ENCODE measurements at places on chromosomes 12 and 14.

DNA sequence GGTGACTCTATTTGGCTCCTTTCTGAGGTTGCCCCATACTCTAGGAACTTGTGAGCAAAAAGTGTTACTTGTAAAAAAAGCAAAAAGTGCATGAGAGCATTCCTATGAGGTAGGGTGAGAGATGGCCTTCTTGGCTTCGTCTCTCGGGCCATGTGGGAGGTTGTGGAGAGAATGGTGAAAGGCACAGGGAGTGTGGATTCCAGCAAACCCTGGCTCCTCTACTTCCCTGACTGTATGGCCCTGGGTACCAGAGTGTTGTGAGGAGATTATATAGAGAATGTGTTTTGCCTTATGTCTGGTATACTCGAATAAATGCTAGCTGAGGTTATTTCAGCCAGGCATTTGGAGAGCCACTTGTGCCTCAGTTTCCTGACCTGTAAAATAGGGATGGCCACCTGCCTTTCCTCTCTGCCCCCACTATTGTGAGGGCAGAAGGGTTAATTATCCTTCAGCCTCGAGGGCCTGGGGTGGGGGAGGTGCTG, 11.0 kb downstream of the PLEKHG3 start:
- DNase-seq: no peak

DNA sequence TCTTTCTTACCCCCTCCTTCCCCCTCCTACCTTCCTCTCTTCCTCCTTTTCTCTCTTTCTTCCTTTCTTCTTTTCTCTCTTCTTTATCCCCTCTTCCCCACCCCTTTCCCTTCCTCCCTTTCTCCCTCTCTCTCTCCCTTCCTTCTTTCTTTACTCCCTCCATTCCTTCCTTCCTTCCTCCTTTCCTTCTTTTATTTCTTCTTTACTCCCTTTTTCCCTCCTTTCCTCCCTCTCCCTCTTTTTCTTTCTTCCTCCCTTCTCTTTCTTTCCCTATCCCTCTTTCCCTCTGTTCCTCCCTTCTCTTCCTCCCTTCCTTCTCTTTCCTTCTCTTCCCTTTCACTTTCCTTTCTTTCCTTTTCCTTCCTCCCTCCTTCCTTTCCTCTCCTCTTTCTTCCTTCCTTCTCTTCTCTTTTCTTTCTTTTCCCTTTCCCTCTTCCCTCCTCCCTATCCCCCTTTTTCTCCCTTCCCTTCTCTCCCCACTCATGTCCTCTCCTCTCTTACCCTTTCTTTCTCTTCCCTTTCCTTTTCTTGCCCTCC, 302.3 kb upstream of the TBX3 start:
- DNase-seq: no peak

GRCh38 chr12:128627659-128628058, 196.1 kb downstream of the SLC15A4 start:
- DNase-seq: no peak

DNA sequence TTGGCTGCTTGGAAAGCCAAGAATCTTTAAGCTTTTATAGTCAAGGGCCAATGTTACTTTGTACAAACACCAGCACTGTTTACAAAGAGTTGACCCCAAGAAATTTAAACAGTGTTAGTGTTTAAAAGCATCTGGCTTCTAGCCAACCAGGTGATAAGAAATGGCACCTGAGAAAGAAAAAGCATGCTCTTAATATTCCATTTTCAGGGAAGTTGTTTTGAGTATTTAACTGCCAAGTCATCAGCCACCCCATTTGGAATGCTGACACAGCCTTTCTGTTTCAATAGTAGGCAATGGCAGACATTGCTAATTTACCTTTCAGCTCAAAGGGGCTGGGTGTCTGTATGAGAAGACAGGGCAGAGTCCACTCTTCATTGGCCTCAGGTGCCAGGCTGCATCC, 3.7 kb upstream of the SLC35F4 start:
- DNase-seq: no peak

GRCh38 chr12:98048326-98048725, 467.1 kb upstream of the TMPO start:
- DNase-seq: no peak

GRCh38 chr14:104852280-104852663, 12.8 kb upstream of the CEP170B start:
- no peak for DNase-seq

DNA sequence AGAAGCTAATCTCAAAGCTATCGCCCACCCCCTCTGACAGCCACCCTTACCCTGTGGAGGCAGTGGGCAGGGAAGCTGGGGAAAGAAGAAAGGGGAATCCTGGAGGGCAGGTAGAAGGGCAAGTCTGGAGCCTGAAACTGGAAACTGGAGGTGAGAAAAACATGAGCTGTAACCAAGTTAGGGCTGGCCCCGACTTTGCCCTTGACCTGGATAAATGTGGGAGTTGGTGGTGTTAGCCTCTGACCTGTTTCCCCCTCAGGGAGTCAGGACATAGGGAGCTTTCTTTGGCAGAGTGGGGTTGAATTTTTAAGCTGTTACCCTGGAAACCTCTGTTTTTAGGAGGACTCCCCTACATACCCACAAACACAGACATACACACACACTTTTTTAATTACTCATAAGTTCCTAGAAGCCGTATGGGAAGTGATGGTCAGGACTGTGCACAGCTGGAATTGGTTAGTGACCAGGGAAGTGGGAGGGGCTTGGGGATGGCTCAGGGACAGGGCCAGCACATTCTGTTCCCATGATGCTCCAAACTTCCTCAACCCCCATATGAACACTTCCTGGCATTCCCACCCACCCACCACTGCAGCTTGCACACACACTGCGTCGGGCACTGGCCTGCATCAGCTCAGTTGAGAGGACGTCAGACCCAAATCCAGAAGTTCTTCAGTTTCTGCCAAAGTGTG, 5.0 kb upstream of the MMP19 start:
- peak; percentile 34 for DNase-seq

DNA sequence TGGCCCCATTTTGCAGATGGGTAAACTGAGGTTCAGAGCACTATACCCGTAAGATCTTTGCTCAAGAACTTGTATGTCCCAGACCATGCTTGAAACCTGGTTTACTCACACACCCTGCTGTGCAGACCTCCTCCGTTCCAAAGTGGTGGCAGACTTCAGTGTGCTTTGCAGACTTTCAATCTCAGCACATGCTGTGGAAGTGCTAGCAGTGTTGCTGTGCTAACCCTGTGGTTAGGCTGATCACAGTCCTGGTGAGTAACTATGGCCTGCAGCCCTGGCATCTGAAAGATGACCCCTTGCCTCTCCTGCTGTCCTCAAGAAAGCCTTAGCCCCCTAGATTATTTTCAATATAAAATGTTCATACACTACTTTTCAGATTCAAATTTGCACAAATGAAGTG, 450.6 kb downstream of the DPF3 start:
- no peak for DNase-seq

GRCh38 chr12:29164477-29165393, 15.7 kb downstream of the FAR2 start:
- DNase-seq: peak; percentile 12

- no peak for DNase-seq
Observed at GRCh38 chr14:31566456-31566855, 5.3 kb downstream of the NUBPL start.

DNA sequence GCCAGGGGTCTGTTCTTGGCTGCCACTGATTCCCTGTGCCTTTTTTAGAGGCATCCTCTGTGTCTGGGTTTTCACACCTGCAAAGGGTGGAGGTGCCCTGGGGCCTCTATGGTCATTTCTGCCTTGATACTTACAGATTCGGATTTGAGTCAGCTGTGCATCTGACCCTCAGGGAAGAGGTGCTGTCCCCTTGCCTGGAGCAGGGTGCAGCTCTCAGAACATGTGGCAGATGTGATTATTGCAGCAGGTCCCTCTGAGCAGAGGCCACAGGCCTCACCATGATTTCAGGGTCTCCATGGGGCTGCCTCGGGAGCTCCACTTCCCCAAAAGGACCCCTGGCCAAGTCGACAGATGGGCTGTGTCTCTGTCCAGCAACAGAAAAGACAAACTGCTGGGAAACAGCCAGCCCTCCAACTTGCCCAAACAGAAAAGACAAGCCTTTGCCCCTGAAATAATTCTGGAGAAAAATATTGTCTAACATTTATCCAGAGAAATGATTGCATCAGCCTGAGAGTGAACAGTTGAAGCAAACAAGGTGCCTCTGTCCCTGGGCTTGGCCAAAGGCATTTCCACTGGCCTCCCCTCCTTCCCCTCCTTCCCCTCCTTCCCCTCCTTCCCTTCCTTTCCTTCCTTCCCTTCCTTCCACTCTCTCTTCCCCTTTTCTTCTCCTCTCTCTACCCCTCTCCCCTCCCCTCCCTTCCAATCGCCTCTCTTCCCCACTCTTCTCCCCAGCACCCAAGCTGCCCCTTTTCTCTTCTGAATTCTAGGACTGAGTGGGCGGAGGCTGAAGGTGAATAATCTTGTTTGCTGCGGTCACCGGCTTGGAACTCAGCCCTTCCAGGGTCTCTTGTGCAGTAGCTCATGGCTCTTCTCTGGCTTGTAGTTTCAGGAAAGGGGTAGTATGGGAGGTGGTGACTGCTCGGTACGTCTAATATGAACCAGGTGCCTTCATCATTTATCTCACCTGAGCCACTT, 676 bp downstream of the SERPINA3 start:
- no peak for DNase-seq

- DNase-seq: peak; percentile 88
Observed at GRCh38 chr12:120181991-120182631, 12.4 kb downstream of the GCN1 start.

DNA sequence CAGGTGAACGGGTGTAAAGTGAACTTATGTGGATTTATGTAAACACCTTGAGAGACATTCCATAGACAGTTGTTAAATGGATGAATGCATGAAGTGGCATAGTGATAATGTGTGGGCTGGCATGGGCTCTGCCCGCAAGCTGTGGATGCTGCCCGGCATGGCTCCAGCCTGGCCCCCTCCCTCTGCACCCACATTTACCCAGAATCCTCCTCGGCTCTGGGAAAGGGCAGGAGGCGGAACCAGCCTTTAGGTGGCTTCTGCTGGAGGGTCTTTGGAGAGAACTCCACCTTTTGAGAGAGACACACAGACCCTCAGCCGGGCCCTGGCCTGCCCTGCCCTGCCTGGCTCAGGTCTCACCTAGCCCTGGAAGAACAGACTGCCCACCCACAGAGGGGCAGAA, 18.7 kb downstream of the RASAL1 start:
- no peak for DNase-seq

DNA sequence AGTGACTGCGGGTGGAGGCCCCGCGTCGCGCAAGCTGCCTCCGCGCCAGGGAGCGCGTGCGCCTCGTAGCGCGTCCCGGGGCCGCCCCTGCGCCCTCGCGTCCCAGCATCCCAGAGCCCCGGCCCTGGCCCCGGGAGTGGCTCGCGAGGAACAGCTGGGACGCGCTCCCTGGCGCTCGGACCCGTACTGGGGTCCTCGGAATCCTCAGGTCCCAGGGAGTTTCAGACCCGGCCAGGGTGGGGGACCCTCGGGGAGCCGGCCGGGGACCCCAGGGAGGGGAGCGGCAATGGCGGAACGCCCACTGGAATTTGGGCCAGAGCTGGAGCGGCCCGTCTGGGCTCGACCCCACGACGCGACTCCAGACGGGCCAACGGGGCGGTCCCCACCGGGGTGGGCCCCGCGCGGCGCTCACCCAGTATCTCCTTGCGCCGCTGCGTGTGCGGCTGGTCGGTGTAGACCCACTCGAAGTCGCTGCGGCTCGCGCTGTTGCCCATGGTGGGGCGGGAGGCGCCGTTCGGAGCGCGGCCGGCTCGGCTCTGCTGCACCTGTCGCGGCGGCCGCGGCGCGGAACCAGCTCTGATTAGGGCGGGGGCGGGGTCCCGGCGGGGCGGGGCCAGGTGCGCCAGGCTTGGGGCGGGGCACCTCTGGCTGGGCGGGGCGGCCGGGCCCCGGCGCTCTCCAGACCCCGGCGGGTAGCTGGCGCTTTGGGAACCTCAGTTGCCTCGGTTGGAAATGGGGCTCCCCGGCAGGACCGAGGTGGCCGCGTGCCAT, at the start of gene DEGS2:
Gene DEGS2 (minus strand): TSS at position 552 of the 771 bp plus-strand sequence. CDS start 58 bp downstream, at position 494.
- no peak for DNase-seq

Measured in epithelial cell of prostate (primary cell).